Foreskin keratinocyte (primary cell): ENCODE measurements at places on chromosomes 13 and 19. TPM values are rescaled to one million over a fixed set of nuclear protein-coding genes. Genes with fewer than 3 reads are reported as not detected.

The PBX4 gene
- total RNA-seq = 1.9 and 2.3 TPM in 2 replicates

- DNase-seq = no peak
Observed at GRCh38 chr13:59684105-59684504, 479.6 kb downstream of the DIAPH3 start.

The ERICH6B gene
- total RNA-seq = not detected in 2 replicates

GRCh38 chr19:10554760-10555609 is 10.8 kb downstream of the KRI1 start:
- DNase-seq = peak; percentile 86

DNA sequence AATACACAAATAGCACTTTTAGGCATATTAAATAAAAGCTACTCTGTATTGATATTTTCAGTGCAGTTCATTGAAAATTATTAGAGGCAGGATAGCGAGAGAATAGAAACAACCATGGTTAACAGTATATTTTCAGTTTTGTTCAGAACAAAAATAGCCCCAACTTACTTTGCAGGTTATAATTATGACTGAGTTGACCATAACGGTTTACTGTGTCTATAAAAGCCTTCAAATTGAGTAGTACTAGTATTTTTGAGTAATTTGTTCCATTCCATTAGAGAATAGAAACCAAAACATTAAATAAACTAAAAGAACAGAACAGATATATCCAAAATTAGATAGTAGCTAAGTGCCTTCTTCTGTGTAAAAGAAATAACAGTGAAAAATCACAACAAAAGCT is 1108.4 kb upstream of the PCDH20 start:
- DNase-seq = no peak

DNA sequence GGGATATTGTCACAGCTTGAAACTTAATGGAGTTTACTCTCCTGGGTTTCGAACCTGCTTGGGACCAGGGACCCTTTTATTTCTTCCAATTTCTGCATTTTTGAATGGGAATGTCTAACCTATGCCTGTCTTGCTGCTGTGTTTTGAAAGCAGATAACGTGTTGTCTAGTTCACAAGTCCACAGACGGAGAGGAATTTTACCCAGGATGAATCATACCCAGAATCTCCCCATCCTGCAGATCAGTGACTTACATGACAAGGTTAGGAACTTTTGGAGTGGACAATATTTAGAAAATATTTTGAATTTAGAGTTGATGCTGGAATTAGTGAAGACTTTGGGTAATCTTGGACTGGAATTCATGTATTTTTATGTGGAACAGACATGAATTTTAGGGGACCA is 68.6 kb upstream of the RFXAP start:
- no peak for DNase-seq

- no peak for DNase-seq
Observed at GRCh38 chr19:50749490-50749889, 20.8 kb upstream of the GPR32 start.

DNA sequence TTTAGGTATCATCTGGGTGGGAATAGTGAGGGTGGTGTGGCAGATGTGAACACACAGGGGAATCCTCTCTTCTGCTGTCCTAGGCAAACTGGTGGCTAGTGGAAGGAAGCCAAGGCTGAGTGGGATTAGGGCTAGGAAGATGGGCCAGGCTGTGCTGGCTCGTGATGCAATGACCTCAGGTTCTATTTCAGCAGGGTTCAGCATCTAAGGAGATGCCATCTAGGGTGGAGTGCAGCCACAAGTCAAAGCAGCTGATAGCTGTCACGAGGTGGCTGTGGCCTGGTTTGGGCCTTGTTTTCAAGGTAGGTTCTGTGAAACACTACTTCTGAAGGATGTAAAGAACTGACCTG is 21.6 kb downstream of the ARL11 start:
- no peak for DNase-seq

GRCh38 chr19:17889609-17890214 is 18.0 kb downstream of the SLC5A5 start:
- DNase-seq = no peak
